Stimulated activated CD4-positive, alpha-beta T cell treated with anti-CD3 and anti-CD28 coated beads, Interleukin-1b, Interleukin-23, amount 100 ng/mL, for 48 hours (primary cell): ENCODE measurements at places on chromosomes 12 and 14.

DNA sequence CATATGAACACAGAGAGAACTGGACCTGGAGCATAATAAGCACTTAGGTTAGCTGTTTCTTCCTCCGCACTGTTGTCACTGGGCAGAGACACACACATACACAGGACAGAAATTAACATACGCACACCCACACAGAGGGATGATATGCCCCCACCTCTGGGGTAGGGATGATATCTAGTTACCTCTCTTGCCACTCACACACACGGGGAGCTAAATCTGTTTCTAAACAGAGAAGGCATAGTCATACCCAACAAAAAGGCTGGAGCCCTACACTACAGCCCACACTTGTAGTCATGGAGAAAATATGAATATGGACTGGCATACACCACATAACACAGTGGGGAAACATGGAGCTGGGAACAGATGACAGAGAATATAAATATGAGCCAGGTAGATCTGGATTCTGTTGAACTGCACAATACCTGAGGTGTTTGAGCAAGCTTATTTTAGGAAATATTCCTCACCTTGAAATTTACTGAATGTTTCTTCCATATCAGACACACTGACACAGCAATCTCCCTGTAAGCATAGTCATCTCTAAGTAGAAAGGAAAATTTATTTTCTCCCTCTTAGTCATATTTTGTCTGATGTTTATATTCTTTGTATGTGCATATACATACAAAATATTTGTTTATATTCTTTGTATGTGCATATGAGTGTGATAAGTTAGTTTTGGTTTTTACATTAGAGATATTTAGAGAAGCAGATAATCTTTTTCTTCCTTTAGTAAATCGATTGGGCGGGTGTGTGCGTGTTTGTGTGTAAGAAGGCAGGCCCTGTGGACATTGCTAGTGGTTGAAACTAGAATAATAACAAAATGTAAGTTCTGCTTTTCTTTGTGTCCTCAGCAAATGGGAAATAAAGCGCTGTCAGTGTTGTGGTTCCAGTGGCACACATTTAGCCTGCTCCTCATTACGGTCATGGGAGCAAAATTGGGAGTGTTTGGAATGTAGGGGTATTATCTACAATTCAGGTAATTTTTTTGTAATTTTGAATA, 20.9 kb upstream of the SCFD1 start:
- DNase-seq: no peak

DNA sequence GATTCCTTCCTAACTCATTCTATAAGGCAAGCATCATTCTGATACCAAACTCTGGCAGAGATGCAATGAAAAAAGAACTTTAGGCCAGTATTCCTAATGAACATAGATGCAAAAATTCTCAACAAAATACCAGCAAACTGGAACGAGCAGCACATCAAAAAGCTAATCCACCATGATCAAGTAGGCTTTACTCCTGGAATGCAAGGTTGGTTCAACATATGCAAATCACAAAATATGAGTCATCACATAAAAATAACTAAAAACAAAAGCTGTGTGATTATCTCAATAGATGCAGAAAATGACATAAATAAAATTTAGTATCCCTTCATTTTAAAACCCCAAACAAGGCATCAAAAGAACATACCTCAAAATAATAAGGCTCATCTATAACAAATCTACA, 98.9 kb downstream of the ACSS3 start:
- no peak for DNase-seq

- DNase-seq: no peak
Measured at GRCh38 chr14:26841326-26841725, 243.5 kb upstream of the NOVA1 start.

GRCh38 chr14:101365329-101366158, 195.8 kb upstream of the DIO3 start:
- DNase-seq: no peak

DNA sequence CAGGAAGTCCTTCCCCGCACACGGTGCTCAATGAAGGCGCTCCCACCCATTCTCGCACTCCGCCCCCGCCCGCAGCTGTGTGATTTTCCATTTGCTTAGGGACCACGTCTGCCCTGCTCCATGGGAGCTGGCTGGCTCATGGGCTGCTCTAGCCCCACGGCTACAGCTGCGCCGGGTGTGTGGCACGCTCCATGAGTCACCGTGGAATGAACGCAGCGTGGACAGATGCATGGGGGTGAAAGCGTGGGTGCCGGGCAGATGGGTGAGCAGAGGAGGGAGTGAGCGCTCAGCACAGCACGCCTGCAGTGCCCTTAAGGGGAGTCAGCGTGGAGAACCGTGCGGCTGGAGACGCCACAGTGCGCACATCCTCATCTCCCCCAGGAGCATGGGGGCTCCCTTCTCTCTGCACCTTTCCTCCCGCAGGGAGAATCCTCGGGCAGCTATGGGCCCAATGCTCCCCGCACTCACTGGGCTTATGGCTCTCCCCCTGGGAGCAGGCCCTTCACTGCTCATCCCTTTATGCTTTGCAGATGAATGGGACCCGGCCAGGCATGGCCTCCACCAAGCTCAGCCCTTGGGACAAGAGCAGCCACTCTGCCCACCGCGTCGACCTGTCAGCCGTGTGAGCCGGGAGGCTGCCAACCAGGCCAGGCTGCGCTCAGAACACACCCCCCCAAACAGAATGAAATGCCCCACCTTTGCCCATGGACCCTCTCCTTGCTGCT, 185.1 kb downstream of the ADGRD1 start:
- DNase-seq: no peak

- no peak for DNase-seq
Measured at GRCh38 chr12:101018540-101018939, 191.5 kb downstream of the SLC5A8 start.

DNA sequence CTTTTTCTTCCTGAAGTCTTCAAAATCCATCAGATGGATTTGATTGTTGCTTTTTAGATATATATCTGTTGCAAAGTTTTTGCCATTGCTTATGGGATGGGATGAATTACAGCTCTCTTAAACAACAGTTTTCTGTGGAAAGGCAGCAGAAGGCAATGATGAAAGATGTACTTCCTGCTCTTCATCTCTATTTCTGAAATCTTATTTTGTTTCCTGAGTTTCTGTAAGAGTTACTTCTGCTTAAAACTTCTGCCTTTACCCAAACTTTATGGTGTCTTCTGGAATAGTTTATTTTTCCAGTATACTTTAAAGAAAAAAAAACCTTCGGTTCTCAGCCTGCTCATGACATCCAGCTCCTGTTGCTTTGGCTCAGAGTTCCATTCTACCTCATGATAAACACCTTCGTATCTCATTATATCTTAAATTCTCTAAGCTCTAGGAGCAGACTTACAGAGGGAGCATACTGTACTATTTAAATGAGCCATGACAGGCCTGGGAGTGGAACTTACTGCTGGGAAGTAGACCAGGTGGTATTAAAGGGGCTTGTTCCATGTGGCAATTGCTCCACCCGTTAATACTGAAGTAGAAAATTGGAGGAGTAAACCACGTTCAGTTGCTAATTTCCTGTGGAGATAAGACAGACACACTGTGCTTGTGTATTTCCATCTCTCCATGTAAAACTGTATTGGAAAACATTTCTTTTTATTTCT, 288.4 kb downstream of the FBXL14 start:
- no peak for DNase-seq

DNA sequence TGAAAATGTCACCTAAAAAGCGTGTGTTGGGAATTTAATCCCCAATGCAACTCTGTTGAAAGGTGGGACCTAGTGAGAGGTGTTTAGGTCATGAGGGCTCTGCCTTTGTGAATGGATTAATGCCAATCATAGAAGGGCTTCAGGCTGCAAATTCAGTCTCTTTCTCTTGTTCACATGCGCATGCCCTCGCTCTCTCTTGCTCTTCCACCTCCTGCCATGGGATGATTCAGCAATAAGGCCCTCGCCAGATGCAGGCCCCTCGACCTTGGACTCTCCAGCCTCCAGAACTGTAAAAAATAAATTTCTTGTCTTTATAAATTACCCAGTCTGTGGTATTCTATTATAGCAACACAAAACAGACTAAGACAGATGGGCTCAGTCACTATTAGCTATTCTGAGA, 55.4 kb downstream of the PLXNC1 start:
- DNase-seq: no peak

GRCh38 chr12:54390668-54391551, 6.4 kb upstream of the ZNF385A start:
- peak; percentile 55 for DNase-seq

GRCh38 chr14:99389174-99389826, 91.4 kb downstream of the SETD3 start:
- peak; percentile 39 for DNase-seq

DNA sequence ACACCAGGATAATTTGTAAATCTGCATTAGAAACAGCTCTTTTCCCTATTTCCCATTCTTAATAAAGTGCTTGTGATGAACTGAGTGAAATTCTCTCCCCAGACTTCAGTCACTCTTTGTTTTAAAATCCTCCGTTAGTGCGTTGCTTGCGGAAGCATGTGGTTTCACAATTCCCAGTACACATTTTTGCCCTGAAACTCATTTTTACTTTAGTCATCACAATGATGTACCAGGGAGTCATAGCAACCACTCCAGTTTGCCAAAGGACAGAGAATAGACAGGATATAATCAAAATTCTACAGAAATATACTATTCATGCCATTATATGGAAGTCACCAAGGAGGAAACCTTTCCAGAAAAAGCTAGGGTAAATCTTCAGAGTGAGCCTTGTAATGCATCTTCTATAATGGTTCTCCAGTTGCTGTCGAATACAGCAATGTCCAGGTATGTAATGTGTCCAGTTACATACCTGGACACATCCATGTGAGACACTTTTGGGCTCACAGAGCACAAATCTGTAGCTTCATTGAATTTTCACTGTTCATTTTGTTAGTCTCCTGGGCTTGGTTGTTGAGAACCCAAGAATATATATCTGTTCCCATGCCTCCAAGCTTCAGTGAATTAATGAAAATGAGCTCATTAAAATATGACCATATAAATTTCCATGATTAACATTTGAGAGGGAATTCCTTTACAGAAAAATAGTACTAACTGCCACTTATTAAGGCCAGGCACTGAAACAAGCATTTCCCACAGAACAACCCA, 57.8 kb downstream of the GPR135 start:
- no peak for DNase-seq

DNA sequence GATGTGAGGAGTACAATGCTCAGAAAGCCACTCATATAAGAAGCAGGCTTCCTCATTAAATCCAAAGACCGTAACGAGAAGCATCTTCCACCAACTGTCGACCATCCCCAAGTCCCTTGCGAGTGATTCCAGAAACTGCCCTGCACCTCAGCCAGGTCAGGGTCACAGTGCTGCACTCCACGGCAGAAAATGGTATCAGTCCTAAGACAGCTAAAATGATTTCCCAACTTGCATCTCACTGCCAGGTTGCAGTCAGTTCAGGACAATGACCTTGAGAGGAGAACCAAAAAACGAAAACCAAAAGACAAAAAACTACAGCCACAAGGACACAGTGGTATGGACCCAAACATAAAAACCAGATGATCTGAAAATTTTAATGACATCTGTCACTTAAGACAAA, 20.6 kb downstream of the SBNO1 start:
- no peak for DNase-seq

- DNase-seq: no peak
Measured at GRCh38 chr14:29944091-29944490, 16.4 kb upstream of the PRKD1 start.

DNA sequence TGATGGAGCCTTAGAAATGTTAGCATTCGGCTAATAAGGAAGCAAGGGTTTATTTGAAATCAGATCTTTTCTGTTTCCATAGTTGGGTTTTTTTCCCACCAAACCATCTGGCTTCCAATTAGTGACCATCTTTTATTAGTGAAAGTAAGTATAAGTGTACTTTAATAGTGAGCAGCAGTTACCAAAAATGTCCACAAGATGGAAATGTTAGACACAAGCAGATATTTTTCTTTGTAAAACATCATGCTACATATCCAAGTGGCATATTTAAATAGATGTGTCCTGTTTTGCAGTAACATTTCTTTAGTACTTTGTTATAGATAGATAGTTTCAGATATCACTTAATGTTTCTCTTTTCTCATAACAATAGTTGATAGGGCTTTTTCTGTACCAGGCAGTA, 28.8 kb downstream of the YEATS4 start:
- no peak for DNase-seq

DNA sequence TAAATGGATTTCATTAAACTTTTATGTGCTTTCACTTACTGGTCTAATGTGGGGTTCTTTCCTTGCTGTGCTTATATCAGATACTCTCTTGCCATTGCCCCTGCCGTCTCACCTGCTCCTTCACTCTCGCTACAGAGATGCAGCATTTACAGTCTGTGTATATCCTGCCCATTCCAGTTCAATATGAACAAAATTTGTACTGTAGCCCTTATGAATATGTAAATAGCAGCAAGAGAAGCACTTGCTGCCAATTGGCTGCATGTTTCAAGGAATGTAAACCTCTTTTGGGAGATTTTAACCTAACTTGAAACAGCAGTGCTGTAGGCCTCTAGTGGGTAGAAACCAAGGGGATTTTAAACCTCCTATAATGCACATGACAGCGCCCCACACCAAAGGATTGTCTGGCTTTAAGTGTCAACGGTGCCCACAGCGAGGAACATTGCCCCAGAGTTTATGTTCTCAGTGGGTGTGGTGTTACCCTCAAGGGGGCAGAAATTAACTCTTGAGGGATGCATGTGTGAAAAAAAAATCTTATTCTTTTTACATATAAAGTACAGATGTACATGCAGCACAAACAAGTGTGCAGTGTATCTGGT, 19.1 kb downstream of the PCNX1 start:
- no peak for DNase-seq

- no peak for DNase-seq
Measured at GRCh38 chr12:121798787-121799155, 5.0 kb upstream of the SETD1B start.

DNA sequence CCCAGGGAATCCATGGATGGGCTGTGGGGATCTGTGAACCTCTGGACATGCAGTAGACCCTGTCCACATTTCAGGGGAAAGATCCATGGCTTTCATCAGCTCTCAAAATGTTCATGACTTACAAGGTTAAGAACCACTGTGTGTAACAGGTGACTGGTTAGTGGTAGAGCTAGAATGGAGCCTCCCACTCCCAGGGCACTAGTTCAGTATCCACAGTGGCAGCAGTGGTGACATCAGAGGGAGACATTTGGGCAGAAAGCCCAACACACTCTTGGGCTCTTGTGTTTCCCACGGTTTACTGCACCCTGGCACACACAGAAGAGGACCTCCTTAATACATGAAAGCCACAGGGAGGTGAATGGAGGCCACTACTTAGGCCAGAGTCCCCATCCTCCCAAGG, 9.1 kb downstream of the KRT74 start:
- DNase-seq: no peak

DNA sequence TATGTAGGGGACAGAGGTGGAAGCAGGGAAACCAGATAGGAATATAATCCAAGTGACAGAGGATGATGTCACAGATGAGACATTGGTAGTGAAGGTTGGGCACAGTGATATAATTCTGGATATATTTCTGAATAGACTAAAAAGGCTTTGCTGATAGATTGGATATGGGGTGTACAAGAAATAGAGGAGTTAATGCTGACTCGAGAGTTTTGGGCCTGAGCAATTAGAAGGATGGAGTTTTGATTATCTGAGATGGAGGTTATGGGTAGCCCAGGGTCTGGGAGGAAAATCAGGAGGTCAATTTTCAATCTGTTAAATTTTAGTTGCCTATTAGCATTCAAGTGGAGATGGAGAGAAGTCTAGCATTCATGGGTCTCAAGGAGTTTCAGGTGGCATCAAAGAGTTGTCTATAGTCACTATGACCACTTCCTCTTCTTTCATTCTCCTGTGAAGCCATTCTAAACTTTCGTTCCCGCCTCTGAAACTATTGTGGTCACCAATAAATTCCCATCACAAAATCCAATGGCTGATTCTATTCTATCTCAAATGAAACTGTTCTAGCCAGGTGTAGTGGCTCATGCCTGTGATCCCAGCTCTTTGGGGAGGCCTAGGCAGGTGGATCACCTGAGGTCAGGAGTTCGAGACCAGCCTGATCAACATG, 10.6 kb upstream of the ANO6 start:
- no peak for DNase-seq

GRCh38 chr14:70709726-70710382, 68.1 kb downstream of the TTC9 start:
- no peak for DNase-seq
